Occipital lobe (tissue), 3 donors: ENCODE measurements at places on chromosomes 7 and 10. TPM values are rescaled to one million over a fixed set of nuclear protein-coding genes. Genes with fewer than 3 reads are reported as not detected.

GRCh38 chr10:31242902-31243301 is 76.1 kb upstream of the ZEB1 start:
- DNase-seq: no peak

The GATA3 gene
- not detected for total RNA-seq

- DNase-seq: no peak
These were observed 325.1 kb downstream of the PTPRN2 start for GRCh38 chr7:158262284-158263109.

The SPDYE16 gene
- total RNA-seq: not detected

The FAM241B gene
- 10.1 TPM for total RNA-seq

- DNase-seq: no peak
These were observed 23.3 kb downstream of the PLCE1 start for GRCh38 chr10:94016727-94017714.

The HECW1 gene
- total RNA-seq: 54.7 TPM

The MTURN gene
- total RNA-seq: 388 TPM

DNA sequence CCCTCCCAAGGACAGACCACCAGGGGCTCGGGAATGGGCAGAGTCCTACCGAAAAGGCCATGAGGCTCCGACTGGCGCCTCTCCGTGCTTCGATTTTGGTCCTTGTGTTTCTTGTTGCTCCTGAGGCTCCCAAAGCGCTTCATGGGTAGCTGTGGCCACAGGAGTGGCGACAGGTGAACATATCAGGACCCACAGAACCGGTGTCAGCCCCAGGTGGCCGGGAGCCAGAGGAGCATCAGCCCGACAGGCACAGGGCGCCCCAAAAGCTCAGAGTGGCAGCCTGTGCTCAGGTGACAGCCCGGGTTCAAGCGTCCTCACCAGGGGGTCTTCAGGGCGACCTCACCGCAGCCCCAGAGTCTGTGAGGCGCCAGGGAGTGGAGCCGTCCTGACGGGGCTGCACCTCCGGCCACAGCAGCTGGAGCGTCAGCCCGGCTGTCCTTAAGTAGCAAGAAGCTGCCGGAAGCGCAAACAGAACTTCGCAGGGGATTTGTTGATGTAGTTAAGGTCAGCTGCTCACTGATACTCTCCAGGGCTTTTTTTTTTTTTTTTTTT is 141.0 kb downstream of the PRKAG2 start:
- DNase-seq: no peak
